HCT116 (cell line): ENCODE measurements at places on chromosomes 1 and 21.
A peak's percentile ranks its signal among the peaks of the same experiment; 100 is the strongest.

GRCh38 chr1:115755456-115756370 is 12.8 kb downstream of the CASQ2 start:
- DNase-seq: no peak

GRCh38 chr1:104132382-104132973 is 382.8 kb downstream of the AMY1C start:
- DNase-seq: no peak

- DNase-seq: no peak
These were observed 190.9 kb downstream of the CDC7 start for GRCh38 chr1:91691525-91691924.

- DNase-seq: no peak
These were observed 3.3 kb upstream of the UTP11 start for GRCh38 chr1:38009088-38009840.

DNA sequence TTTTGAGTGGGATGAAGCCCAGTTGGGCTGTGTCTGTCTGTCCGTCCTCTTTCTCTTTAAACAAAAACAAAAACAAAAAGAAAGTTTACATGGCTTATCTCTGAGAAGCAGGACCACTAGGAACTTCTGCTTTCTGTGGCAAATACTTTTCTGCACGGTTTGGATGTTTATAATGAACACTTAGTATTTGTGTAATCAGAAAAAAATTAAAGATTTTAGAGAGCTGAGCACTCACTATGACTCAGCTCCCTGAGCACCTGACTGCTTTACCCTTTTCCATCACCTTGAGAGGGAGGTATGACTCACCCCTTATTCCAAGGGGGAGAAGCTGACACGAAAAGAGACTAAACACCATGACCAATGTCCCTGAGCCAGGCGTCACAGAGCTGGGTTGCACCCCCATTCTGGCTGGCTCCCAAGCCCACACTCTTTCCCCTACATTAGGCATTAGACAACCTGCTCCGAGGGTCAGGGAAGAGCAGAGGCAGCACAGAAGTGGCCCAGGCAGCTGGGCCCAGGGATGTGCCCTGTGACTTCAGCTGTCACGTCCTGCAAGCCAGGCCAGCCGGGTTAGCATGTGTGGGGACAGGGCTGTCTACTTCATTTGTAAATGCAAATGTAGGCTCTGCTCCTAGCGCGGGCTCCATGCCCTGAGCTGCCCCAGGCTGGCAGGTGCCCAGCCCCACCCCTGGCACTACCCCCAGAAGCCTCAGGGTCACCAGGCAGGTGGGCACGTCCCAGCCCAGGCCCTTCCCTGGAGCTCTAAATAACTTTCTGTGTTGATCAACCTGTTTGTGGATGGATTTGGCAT is 30.4 kb downstream of the RAP1GAP start:
- DNase-seq: peak; percentile 79

DNA sequence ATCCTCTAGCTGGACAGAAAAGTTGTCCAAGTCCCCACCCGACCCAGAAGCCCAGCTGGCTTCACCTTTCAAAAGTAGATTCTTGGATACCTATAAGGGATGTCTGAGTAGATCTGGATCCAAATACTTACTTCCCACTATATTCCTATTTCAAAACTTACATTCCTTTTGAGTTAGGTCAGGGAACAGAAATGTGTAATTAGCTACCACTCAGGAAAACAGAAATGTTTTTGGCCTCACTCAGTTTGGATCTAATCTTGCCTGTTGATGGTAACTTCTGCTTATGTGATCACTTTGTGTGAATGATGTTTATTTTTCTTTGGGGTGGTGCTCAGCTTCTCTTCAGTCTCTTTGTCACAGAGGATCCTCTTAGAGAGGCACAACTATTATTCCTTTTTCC is 814.4 kb upstream of the RGS18 start:
- DNase-seq: no peak

DNA sequence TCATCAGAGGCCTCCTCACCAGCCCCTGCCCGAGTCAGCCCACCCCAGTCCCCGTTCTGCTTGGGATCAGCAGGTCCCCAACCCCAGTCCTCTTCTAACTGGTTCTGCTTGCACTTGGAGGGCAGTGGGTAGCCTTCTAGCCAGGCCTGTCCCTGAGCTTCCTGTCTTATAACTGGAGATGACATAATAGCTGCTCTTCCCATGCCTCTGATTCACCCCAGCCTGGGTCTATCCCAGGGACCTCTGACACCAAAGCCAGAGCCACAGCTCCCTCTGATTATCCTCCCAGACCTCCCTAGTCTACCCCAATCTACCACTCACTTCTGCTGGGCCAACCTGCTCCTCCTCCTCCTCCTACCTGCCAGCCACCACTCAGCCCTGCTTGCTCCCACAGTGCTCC is 31.4 kb downstream of the IQGAP3 start:
- DNase-seq: no peak

DNA sequence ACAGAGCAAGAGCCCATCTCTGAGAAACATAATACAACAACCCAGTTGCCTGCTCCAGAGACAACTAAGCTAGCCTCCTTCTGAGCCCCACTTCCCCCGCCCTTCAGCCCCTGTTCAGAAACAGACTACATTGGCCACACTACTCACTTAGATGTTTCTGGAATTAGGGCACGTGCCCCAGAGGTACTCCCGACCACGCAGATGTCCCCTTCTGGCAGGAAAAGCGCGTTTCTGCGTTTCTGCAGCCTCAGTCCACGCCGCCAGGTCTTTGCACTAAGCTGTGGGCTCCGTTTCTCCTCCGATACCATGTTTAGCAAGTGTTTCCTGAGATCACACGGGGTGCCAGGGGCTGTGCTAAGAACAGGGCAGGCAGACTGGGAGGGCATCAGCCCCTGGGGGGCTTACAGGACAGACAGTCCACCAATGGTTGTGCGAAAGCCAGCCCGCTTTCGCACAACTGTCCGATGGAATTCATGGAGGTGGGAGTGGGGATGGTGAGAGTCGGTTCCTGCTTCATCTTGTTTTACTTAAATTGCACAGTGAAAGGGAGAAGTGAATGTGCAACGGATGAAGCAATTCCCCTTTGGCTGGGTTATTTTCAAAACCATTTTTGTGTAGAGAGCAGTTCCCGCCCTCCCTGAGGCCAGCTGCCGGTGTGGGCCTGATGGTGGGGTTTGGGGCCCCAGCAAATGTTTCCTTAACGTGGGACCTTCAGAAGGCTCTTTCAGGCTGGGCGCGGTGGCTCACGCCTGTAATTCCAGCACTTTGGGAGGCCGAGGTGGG is 2.7 kb downstream of the PIK3CD start:
- DNase-seq: no peak

GRCh38 chr1:156914440-156914856 is 6.0 kb upstream of the LRRC71 start:
- no peak for DNase-seq

DNA sequence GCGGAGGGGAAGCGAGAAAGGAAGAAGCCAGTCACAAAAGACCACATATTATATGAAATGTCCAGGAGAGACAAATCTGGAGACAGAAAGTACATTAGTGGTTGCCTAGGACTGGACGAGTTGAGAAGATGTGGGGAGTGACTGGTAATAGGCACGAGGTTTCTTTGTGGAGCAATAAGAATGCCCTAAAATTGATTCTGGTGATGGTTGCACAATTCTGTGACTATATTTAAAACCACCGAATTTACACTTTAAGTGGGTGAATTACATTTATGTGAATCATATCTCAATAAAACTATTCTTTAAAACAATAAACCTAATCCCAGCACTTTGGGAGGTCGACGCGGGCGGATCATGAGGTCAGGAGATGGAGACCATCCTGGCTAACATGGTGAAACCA is 63.1 kb downstream of the ZNF281 start:
- DNase-seq: no peak
